ENCODE measurements at places on chromosomes 16 and 17.

GRCh38 chr17:17177176-17177575, 29.0 kb downstream of the PLD6 start:
- peak; percentile 37 for DNase-seq

- DNase-seq, result no peak
Observed at GRCh38 chr16:72815348-72816318, 232.3 kb downstream of the ZFHX3 start.

- no peak for DNase-seq
Observed at GRCh38 chr17:35808240-35808961, 883 bp upstream of the TAF15 start.

DNA sequence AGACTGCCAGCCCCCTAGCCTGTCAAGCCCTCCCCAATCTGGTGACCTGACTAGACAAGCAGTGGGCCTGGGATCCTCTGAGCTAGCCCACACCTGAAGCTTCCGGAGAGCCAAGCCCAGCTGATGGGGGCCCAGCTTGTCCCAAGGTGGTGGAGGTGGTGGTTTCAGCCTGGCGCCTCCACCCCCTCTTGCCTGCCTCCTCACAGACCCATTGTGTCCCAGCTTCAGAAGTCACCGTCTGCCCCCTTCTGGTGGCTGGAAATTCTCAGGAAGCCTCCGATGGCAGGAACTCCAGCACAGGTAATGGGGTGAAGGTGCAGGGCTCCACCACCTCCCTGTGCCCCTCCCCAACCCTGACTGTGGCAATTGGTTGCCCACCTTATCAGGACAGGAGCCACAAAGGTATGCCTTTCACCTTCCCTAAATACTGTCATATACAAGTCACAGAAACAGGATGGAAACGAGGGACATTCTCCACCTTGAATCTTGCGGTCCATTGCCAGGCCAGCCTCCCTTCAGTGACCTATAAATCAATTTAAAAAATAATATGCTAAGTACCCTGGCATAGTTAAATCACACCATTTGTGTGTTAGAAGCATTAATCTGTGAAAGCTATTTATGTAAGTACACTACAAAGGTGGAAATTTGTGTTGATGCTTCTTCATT, 66.0 kb upstream of the ZNF423 start:
- peak; percentile 10 for DNase-seq

GRCh38 chr17:74961657-74962350, 10.8 kb downstream of the HID1 start:
- peak; percentile 75 for DNase-seq

DNA sequence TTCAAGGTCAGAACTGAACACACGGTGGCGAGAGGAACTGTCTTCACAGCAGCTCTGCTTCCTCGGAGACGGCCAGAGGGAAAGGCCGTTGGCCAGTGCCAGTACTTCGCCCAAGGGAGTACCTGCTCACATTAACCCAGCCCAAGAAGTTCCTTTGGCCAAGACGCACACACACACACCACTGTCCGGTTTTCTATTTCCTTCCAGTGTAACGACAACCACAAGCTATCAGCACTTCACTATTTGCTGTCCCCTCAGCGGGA, 744 bp upstream of the GGNBP2 start:
- DNase-seq, result no peak

DNA sequence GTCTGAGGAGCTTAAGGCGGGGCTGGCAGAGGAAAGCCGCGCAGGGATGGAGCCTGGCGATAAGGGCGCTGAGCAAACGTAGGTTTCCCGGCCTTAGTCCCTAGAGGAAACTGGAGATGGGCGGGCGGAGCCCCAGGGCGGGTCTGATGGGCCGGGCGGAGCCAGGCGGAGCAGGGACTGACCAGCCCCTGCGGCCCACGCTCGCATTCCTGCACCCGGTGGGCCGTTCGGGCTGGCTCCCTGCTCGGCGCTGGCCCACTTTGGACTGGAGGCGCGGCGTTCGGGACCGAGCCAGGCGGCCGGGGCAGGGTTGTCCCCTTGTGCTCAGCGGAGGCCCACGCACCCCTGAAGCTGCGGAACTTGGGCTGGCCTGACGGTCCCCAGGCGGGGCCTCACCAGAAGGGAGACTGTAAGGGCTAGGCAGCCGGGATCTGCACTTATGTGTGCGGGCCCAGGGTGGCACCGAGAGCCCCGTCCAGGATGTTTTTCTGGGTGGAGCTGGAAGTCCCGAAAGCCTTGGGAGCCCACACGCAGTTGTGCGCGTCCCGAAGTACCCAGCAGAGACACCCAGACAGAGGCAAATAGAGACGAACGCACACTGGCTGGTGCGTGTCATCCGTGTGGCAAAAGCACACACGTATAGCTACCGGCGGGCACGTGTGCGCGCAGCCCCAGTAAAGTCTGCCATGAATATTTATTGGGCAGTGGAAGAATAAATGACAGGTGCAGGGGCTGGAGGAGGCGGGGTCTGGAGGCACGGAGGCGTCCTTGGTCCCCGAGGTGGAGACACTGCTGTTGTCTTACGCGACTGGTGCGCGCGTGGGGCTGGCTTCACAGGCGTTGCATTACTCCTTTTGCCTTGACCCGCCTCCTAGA, 1.4 kb downstream of the PYDC1 start:
- no peak for DNase-seq

DNA sequence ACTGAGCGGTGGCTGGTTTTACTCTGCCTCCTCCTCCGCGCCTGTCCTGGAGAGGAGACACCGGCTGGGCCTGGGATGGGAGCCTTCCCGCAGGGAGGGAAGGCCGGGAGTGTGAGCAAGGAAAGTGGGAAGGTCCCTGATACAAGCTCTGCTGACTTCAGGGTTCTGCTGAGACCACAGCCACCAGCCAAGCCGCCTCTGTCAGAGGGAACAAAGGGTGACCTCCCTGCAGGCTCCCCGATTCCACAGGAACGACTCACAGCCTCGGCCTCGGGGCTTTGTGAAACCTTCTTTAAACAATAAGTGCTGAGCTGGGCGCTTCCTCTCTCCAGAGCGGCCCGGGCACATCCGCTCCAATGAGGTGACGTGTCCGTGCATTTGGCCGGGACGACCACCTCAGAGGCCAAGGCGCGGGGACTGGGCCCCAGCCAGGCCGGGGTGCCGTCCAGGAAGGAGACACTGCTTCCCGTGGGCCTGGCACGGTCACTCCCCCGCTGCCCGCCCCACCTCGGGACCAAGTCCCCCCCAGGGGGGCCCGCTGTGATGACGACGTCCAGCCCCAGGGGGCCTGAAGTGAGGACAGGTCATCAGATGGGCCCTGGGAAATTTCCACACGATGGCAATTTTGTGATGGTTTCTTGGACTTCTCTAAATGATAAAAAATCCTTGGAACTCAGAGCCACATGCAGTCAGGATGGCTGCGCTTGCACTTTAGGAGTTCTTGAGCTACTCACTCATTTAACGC, 11.8 kb upstream of the CIBAR2 start:
- DNase-seq, result no peak

- no peak for DNase-seq
Observed at GRCh38 chr17:13480877-13481276, 120.9 kb downstream of the HS3ST3A1 start.

DNA sequence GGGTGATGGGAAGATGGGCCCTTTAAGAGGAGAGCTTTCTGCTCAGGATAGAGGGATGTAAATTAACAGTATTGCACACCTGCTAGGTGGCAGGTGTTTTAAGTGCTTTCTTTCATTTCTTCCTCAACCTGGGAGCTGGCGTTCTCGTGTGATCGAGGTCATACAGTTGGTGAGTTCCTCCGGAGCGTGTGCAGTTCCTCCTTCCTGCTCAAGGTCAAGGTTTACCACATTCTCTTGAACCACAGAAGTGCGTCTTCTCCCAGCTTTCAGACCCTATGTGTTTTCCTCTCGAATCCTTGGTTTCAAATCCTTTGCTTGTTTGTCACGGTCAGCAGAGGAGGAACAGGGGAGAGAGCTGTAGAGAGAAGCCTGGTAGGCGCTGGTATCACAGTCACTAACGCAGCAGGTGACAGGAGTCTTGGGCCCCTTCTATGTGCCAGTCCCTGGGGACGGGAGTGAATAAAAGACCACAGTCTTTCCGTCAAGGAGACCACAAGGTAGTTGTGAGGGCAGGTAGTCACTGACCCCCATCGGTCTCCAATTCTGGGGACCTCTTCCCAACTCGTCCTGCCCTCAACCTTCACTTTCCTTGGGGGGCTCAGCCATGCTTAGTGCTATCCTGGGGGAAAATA, 791 bp downstream of the DNAI2 start:
- no peak for DNase-seq

DNA sequence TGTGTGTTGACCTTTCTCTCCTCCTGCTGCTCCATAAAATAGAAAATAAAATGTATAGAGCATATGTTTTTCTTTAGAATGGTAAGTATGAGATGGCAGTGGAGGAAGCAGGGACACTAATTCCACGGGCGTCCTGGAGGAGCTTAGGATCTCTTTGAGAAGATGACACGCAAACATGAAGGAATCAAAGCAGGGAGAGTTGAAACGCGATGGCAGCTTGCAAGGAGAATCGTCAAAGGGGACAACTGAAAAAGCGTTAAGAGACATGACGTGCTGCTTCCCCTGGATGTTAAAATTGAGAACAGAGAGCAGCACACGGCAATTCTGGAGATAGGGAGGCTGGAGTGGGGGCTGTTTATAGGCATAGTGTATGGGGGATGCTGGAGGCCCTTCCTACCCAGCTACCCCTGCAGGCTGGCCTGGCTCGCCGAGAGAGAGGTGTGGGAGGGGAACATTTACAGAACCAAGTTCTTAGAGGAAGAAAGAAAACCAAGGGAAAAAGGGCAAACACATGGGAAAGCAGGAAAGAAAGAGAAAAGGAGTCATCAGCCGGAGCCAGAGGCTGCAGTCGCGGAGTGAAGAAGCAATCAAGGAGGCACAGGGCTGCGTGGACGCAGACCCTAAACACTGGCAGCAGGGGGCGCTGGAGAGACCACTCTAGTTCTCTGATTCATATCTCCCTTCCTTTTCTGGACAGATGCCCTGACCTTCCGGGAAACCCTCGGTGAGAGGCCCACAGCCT, 55.8 kb downstream of the MYH13 start:
- DNase-seq, result no peak

DNA sequence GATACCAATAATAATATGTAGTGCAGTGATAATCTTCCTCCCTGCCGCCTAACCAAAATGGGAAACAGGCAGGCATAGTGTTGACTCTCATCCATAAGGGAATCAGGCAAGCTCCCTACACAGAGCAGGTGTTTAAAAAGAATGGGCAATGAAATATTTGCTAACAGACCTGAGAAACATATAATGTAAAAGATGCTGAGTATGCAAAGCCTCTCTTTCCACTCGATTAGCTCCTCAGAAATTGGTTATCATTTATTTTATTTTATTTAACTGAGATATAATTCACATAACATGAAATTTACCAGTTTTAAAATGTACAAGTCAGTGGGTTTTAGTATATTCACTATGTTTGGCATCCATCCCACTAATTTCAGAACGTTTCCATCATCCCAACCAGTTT, 317.7 kb upstream of the TBX2 start:
- DNase-seq, result no peak

DNA sequence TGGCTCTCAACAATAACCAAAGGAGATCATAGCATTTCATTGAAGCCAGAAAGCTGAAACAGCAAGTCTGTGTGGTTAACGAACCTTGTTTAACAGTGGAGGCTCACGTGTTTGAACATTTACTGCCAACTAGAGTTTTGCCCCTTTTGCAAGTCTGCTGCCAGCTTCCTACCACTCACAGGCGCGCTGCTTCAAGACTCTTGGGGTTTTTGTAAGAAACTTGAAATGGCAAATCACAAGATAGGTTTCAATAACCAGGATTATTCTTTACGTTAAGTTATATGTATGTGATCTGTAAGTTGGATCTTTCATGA, 1.2 kb downstream of the SNTB2 start:
- no peak for DNase-seq

GRCh38 chr17:82920150-82920549, 80.3 kb upstream of the ZNF750 start:
- DNase-seq, result no peak

DNA sequence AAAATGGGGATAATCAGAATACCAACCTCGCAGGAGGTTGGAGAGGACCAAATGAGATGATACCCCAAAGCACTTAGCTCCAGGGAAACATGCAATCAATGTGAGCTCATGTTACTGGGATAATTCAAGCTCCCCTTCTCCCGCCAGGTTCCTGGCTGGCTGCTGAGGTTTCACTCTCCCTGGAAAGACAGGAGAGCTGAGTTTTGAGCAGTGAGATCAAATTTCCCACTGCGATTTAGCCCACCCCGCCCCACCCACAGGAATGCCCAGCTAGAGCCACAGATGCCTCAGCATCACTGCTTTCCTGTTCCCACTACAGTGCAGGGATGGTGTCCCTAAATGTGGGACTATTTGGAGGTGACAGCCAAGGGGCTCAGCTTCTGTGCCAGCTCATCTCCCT, 56.7 kb downstream of the ZNF423 start:
- DNase-seq, result no peak

DNA sequence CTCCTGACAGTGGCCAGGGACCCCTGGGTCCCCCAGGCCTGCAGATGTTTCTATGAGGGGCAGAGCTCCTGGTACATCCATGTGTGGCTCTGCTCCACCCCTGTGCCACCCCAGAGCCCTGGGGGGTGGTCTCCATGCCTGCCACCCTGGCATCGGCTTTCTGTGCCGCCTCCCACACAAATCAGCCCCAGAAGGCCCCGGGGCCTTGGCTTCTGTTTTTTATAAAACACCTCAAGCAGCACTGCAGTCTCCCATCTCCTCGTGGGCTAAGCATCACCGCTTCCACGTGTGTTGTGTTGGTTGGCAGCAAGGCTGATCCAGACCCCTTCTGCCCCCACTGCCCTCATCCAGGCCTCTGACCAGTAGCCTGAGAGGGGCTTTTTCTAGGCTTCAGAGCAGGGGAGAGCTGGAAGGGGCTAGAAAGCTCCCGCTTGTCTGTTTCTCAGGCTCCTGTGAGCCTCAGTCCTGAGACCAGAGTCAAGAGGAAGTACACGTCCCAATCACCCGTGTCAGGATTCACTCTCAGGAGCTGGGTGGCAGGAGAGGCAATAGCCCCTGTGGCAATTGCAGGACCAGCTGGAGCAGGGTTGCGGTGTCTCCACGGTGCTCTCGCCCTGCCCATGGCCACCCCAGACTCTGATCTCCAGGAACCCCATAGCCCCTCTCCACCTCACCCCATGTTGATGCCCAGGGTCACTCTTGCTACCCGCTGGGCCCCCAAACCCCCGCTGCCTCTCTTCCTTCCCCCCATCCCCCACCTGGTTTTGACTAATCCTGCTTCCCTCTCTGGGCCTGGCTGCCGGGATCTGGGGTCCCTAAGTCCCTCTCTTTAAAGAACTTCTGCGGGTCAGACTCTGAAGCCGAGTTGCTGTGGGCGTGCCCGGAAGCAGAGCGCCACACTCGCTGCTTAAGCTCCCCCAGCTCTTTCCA, 25.1 kb downstream of the C1QTNF1 start:
- DNase-seq, result no peak

DNA sequence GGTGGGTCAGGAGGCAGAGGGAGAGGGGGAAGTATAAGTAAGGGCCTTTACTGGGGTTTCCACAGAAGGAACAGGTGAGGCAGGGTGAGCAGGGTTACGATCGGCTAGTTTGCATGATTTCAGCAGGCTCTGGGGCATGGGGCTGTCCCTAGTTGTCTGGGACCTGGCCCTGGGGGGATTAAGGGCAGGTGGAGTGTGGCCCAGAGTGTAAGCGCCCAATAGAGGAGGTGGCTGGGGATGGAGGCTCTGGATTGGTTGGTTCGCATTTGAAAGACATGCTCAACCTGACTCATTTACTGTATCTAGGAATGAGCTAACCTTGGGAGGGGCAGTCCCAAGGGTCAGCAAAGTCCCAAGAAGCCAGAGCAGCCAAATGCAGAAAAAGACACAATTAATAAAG, 230.3 kb downstream of the MAP2K4 start:
- no peak for DNase-seq

GRCh38 chr17:19540706-19541370, 7.2 kb downstream of the SLC47A1 start:
- DNase-seq, result no peak

GRCh38 chr17:74043976-74044375, 159.5 kb upstream of the RPL38 start:
- DNase-seq, result no peak

- DNase-seq, result no peak
Observed at GRCh38 chr16:10983159-10983558, 38.8 kb downstream of the CLEC16A start.
